Amniotic stem cell (primary cell): ENCODE measurements at places on chromosomes 6 and 20.

GRCh38 chr6:41182069-41183034, 18.6 kb downstream of the TREML2 start:
- peak; percentile 23 for DNase-seq

DNA sequence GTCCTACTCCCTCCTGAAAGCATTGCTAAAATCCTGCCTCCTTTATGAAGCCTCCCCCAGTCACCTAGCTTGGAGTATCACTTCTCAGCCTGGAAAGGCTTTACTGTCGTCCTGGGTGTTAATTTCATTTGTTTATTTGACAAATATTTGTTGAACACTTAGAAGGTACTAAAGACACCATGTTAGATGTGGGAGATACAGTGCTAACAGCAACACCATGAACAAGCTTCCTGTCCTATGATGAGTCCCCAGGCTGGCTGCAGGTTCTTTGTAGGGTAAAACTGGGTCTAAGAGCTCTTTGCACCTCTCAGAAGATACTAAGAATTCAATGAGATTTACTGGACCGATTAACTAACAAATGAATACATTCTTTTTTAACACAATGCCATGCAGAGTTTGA, 109.2 kb upstream of the TMEM170B start:
- DNase-seq = no peak

- no peak for DNase-seq
Measured at GRCh38 chr6:104418125-104418524, 441.6 kb downstream of the HACE1 start.

- DNase-seq = no peak
Measured at GRCh38 chr20:2986466-2986865, 57.0 kb upstream of the GNRH2 start.
